ENCODE measurements at places on chromosomes 3 and 15. TPM values are rescaled to one million over a fixed set of nuclear protein-coding genes. Genes with fewer than 3 reads are reported as not detected.

DNA sequence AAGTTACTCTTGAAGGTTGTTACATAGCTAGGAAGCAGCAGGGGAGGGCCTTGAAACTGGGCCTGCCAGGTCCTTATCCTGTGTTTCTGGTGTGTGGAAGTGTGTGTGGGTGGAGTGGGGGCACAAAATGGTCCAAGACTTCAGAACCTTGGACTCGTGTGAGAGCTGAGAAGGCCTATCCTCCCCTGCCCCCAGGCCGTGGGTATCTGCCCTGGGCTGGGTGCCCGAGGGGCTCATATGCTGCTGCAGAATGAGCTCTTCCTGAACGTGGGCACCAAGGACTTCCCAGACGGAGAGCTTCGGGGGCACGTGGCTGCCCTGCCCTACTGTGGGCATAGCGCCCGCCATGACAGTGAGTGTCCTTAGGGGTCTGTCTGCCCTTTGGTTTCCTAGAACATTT is 4.5 kb downstream of the CHRD start:
- no peak for DNase-seq

- DNase-seq: no peak
Measured at GRCh38 chr15:99406120-99406519, 154.8 kb downstream of the LRRC28 start.

RARRES1 gene
- 65.4 TPM for polyA plus RNA-seq

DNA sequence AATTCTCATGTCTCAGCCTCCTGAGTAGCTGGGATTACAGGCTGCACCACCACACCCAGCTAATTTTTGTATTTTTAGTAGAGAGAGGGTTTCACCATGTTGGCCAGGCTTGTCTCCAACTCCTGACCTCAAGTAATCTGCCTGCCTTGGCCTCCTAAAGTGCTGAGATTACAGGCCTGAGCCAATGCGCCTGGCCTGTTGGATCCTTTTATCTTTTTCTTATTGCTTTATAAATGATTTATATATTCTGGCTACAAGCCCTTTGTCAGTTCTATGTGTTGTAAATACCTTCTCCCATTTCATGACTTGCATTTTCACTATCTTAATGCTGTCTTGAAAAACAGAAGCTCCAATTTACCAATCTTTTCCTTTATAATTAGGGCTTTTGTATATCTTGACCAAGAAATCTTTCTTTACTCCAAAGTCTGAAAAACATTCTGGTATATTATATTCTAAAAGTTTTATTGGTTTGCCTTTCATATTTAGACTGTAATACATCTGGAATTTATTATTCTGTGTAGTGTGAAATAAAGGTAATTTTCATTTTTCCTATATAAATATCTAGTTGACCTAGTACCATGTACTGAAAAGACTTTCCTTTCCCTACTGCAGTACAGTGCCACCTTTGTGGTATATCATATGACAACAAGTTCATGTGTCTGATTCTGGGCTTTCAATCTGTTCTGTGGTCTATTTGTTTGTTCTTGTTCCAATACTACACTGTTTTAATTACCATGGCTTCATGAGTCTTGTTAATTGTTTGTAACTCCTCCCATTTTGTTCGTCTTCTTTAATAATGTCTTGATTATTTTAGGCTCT is 52.9 kb upstream of the RNU6-1 start:
- DNase-seq: no peak

DNA sequence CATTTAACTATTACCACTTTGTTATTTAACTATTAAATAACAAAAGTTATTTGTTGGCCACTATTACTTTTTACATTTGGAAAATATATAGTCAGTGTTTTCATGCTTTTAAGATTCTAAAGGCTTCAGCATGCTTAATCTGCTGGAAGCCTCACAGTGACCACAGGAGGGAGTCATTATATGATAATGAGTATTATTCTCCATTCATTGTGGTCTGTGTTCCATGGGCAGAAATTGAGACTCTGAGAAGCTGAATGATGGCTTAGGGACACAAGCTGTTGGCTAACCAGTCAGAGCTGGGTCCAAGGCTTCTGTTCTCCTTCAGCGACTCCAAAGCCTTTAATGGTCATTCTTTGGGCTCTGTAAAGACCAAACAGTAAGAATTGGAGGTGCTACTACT is 64.7 kb downstream of the BFSP2 start:
- no peak for DNase-seq

Data from right lung (tissue), 10 donors.